Stimulated activated CD8-positive, alpha-beta memory T cell treated with anti-CD3 and anti-CD28 coated beads, Interleukin-4, amount 100 ng/mL, for 48 hours (primary cell): ENCODE measurements at places on chromosomes 16 and 17.
A peak's percentile ranks its signal among the peaks of the same experiment; 100 is the strongest.

GRCh38 chr17:1147664-1148063 lies 32.1 kb downstream of the ABR start:
- no peak for DNase-seq

DNA sequence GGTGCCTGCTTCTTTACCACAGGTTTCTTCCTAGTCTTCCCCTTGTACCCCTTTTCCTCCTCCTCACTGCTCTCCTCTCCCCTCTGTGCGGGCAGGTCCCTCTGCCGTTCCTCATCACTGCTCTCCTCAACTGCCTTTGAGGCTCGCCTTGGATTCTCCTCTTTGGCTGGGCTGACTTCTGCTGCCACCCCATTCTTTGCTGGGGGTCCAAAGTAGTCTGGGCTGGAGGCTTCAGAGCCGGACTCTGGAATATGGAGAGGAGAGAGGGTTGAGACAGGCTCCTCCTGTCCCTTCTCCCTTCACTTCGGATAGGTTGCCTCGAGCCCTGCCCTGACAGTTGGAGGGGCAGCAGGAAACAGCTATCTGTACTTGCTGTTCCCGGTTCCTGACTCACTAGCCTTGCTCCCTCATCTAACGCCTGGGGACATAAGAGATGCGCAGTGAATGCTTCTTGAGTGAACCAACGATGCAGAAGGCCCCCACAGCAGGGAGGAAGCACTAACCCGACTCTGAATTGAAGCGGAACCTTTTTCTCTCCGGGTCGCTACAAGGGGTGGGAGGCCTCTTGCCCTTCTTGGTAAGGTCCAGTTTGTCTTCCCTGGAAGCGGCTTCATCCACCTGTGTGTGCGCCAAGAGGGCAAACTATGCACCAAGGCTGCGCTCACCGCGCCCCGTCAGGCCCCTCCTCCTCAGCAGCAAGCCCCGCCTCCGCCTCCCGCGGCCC lies 655 bp downstream of the HIRIP3 start:
- peak; percentile 85 for DNase-seq

DNA sequence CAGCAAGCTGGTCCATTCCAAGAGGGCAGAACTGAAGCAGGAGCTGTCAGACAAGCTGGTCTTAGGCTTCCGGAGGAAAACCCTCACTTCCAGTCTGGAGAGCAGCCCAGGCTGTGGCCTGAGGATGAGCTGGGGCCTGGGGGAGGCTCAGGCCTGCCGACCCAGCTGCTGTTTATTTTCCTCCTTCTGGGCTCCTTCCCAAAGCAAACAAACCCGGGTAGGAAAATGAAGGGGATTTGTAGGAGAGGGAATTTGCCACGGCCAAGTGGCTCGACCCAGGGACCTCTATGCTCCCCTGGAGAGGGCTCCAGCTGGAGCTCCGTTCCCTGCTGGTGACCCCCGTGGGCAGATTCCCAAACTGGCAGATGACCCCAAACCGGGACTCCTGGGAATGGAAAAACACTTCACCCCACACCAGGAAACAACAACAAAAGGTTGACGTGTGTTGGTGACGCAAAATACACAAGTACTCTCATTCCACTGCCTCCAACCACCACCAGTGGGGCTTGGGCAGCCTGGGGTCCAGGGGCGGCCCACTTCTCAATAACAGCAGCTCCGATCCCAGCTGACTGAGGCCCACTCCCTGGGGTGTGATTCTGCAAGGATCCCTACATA lies 8.8 kb downstream of the JUP start:
- DNase-seq: no peak

DNA sequence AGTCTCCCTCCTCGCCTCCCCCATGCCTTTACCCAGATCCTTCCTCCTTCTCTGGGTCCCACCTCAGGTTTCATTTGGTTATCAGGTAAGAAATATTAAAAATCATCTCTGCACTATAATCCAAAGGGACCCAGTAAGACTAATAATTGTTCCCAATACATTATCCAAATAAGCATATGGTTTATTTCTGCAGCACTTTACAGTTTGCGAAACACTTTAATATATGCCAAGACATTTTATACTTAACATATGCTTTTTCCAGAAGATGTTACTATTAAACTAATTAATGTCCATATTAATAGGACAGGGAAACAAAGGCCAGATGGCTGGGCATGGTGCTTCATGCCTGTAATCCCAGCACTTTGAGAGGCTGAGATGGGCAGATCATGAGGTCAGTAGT lies 33.3 kb downstream of the CD300LF start:
- DNase-seq: no peak

- no peak for DNase-seq
Measured at GRCh38 chr16:65148804-65149203, 26.9 kb upstream of the CDH11 start.

GRCh38 chr16:68823401-68824135 lies 19.8 kb upstream of the TANGO6 start:
- DNase-seq: no peak

DNA sequence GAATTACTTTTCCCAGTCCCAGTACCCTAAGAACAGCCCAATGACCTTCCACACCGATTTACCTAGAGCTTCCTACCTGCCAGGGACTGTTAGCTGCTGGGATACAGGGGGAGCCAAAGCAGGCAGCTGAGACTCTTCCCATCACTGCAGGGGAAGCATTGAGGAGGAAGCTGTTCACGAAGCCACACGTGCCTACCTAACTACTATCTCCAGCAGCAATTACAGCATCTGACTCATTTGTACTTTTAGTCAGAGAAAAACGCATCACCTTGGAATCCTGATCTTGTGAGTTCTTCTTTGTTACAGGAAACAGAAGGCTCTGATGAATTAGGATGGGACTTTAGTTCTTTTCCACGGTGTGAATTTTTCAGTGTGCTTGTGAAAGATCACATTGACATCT lies 113.7 kb upstream of the DHX40 start:
- DNase-seq: no peak

- peak; percentile 61 for DNase-seq
Measured at GRCh38 chr16:2016407-2016922, 3.1 kb upstream of the NPW start.

DNA sequence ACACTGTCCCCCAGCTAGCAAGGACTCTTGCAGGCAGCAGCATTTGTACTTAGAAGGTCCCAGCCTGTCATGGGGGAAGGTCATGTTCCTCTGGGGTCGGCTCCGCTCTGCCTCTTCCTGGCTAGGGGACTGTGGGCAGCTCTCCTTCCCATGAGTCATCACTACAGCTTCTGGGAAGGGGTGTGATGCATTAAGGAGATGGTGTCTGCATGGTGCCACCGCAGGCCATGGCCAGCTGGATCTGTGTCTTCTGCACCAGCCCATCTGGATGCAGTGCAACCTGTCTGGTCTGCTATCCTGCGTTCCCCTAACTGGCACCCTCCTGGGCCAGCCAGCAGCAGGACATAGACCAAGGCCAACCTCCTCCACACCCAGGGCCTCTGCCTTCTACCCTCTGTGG lies 6.3 kb downstream of the STARD3 start:
- DNase-seq: no peak

DNA sequence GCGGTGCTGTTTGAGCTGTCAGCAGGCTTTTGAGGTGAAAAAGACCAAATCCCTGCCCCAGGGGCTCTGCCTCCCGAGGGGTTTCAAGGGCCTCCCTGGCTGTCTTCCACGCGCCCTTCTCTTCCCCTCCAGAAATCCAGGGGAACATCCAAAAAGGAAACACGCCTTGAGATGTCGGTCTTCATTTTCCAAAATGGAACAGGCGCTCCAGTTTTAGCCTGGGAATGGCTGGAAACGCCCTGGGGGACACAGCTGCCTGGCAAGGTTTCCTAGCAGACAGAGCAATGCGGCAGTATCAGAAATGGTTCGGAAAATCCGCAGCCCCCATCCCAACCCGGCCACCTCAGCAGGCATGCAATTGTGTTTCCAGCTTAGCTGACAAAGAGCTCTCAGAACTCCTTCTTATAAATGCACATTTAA lies 16.6 kb upstream of the LITAF start:
- DNase-seq: no peak

DNA sequence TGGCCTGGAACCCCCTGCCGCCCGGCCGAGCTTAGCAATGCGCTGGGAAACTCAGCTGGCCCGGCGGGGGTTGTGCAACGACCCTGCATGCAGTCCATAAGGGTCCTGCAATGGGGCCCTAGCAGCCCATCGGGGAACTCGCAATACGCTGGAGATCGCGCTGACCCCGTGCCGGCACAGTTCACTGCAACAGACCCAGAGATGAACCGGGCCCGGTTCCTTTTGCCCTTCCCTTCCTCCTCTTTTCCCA lies 375 bp downstream of the SLC25A11 start:
- no peak for DNase-seq

- DNase-seq: no peak
Measured at GRCh38 chr17:11950771-11951519, 46.3 kb downstream of the ZNF18 start.

DNA sequence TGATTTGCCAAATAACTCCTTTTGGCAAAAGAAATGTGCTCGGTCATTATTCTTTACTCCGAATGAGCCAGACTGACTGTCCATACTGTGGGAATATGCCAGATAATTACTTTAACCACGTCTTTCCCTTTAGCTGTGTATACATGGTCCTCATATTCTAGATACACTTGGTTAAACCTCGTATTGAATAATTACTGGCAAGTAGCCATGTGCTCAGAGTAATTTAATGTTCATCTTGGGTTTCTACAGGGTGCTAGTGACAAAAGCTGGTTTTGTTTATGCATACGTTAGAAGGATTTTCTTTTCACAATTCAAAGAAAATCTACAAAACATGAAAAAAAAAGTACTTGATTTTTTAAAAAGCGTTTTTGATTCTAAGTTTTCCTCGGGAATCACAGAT lies 540.3 kb downstream of the KCNJ2 start:
- DNase-seq: no peak

- no peak for DNase-seq
Measured at GRCh38 chr17:31224366-31224765, 72.7 kb downstream of the OMG start.

- no peak for DNase-seq
Measured at GRCh38 chr16:31130899-31131298, 4.6 kb downstream of the PRSS8 start.

- no peak for DNase-seq
Measured at GRCh38 chr17:29042679-29043538, at the start of gene PIPOX. PIPOX (plus strand) TSS chr17:29043141; CDS start chr17:29043226, 85 bp downstream.

- DNase-seq: peak; percentile 96
Measured at GRCh38 chr17:7842380-7843256, 8.6 kb downstream of the KDM6B start.

GRCh38 chr16:84314814-84315213 lies 20.1 kb downstream of the WFDC1 start:
- DNase-seq: no peak

DNA sequence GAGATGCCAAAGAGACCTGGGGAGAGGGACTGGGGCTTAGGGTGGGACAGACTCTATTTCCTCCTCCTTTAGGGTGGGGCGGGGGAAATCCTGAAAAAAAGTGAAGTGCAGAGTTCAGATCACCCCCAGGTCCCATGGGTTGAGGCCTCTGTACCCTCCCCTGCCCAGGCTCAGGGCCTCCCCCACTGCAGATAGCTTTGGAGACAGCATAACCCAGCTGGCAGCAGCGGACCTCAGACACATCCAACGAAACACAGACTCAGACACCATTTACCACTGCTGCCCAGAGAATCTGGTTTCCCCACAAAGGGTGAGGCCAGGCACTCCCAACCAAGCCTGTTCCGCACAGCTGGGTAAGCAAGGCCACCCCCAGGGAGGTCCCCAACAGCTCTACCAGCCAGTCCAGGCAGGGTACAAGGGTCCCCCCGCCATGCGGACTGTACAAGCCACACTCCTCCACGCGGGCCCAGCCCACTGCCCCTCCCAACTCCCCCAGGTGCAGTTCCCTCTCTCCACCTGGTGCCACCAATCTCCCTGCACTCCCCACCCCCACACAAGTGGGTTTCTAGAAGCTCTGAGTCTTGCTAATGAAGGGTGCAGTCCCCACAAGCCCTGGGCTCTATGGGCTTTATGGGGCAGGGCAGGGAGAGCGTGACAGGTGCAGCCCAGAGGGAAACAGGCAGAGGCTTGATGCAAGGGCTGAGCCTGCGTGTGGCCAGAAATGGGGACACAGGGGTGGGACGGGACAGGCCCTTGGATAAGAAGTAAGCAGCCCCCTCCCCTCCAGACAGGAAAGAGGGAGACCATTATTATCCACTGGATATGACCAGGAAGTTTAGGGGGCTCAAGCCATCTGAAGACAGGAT lies 8.9 kb downstream of the RHBDF2 start:
- peak; percentile 44 for DNase-seq

DNA sequence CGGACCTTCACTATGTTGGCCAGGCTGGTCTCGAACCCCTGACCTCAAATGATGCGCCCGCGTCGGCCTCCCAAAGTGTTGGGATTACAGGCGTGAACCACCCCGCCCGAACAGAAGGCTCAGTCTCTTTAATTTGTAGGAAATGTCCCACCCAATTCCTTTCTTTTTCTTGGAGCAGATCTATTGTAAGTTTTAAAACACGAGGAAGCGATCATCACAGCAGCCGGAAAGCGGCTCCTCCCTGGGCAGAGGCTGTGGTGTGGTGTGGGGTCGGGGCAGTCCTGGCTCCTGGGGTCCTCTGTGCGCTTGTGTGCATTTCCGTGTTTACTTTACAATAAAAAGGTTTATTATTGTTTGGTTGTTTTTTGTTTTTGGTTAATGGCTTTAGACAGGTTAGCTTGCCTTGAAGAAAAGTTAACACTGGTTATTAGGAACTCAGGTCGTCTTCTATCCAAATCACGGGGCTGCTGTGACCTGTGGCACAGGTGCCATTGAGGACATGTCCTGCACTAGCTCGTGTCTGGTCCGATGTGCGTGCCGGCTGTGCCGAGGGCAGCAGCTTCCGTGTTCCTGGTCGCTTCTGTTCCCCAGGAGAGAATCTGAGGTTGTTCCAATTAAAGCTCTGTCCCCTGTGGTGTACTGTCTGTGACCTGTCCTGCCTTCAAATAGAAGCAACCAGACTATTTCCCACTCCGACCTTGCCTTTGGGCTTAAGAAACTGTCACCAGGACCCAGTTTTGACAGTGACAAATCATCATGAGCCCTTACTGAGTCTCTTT lies 83.1 kb downstream of the SEC14L1 start:
- no peak for DNase-seq

DNA sequence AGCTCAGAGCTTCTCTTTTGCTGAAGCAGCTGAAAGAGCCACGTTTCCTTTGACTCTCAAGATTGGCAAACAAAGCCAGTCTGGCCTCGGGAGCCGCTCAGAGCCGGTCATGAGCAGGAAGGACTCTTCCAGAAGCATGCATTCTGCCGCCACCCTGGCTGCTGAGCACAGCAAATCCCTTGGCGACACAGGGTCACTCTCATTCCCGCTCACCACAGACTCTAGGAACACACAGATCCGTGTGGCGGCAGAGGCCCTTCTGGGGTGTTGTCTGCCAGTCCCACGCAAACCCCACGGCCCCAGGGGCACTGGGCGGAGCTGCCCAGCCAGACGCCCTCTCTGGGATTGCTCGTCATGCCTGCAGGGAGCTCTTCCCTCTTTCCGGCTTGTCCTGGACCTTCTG lies 157.0 kb downstream of the C16orf95 start:
- DNase-seq: no peak

- no peak for DNase-seq
Measured at GRCh38 chr17:14323522-14323981, 22.7 kb downstream of the HS3ST3B1 start.
